ENCODE measurements at places on chromosomes 2 and 18.

- DNase-seq, result no peak
Observed at GRCh38 chr18:51447351-51448342, 250.2 kb upstream of the MEX3C start.

DNA sequence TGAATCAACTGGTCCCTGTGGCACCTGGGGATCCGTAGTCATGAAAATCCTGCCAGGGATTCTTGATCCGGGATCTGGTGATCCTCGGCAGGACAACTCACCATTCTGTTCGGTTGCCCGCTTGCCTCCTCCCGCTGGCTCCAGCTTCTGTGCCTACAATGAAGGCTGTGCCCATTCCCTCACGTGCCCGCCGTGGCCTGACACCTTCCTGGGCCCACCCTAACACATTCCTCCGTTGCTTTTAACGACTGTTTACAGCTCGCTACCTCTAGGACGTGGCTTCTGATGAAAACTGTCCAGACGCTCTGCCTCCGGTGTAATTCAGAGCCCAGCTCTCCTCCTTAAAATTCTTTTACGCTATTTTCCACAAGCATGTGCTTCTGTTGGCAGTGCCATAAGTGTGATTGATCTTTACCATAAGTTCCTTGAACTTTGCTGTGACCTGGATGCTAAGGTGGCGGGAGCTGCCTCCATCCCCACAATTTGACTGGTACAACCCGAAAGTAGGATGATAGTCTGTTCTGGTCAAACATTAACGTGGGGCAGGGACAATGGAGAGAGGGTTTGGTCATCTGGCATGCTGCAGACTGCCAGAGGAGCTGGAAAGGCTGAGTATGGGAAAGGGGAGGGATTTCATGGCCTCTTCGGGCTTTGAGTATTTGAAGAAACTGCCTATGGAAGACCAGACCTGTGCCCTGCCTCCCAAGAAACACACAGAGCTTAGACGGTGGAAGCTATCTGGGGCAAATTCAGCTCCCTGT, 206.8 kb upstream of the TNP1 start:
- no peak for DNase-seq

DNA sequence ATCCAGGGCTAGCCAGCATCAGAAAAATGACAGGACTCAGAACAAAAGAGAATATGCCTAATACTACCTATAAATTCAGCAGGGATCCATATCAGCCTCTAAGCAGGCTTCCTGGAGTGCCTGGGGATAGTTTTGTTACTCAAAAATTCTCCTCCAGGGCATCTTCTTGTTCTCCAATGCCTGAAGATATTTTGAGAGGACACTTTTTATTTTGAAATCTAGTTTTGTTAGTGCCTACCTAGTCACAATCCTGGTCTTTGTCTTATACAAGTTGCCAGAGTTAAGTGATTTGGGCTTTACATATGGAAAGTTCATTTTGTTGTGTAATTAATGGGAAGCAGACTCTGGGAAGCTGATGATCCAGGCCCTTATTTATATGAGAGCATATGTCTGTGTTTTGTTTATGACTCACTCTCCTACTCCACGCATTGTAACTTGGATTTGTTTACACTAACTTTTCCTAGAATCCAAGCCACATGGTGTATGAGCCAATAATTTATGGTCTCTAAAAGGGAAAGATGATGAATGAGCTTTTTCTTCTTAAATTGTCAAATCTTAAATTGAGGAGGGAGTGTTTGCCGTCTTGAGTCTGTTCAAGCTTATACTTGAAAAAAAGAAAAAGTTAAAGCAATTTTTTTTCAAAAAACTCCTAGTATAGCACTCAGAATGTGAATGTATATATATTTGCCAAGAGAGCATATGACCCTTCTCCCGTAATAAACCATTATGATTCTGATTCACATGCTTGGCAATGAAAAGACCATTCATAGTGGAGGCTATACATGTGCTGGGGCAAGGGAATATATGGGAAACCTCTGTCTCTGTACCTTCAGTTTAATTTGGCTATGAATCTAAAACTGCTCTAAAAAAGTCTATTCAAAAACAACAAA, 370.3 kb downstream of the SETBP1 start:
- DNase-seq, result no peak

DNA sequence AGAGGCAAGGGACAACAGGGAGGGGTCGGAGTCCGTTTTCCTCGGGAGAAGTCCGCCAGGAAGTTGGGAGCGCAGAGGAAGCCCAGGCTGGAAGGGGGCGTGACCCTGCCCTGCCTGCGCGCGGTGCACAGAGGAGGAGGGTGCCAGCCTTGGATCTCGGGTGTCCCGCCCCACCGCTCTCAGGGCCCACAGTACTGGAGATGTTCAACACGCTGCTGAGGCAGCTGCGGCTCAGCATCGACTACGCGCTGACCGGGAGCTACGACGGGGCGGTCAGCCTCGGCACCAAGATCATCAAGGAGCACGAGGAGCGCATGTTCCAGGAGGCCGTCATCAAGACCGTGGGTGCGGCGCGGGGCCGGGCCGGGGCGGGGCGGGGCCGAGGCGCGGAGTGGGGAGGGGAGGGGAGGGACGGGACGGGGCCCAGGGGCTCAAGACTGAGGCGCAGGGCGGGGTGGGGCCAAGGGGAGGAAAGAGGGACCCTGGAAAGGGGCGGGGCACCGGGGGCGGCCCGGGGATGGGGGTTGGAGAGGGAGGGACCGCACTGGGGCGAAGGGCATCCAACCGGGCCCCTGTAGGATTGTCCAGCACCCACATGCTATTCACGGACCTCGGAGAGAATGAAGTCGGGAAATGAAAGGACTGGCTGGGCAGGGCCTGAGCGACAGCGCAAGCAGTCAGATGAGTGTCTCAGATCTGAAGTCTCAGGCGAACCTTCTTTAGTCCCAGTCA, 36.6 kb downstream of the POMC start:
- DNase-seq, result no peak

DNA sequence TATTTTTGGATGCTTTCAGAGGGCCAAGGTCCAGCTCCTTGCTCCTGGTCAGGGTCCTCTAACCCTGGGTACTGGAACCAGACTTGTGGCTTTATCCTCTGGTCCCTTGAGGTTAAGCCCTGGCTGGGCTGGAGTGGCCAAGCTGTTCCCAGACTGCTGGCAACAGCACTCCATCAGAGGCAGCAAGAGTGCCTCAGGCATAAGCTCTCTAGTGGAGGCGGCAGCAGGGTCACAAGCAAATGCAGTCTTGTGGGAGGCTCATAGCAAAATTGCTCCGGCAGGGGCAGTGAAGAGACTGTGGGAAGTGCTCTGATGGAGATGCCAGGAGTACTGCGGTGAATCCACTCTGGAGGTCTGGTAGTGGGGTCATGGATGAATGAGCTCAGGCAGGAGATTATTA, 128.9 kb upstream of the OTOS start:
- DNase-seq, result no peak

- no peak for DNase-seq
Observed at GRCh38 chr2:22907330-22907729, 477.6 kb upstream of the KLHL29 start.

DNA sequence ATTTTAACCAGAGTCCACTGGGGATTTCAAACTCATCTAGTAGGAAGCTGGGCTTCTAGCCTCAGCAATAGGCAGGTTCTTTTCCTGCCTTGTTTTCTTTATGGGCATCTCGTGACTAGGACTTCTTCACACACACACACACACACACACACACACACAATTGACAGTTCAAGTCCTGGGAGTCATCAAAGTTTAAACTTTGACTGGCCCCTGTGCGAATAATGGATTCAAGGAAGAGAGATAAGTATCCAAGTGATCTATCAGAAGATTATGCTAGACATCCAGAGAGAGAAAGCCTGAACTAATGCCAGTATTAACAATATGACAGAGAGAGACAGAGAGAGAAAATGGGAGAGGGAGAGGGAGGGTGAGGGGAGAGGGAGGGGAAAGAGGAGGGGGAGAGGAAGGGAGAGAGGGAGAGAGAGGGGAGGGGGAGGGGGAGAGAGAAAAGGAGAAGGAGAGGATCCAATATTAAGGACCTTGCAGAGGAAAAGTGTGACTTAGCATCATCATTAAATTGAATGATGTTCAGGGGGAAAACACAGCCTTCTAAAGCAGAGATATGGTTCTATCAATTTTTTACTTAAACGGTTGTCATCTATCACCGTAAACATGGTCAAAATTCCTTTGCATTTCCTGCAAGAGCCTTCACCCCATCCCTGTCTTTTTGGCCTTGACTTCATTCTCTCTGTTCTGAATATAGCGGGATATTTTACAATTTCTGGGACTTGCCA, 327.6 kb upstream of the ZEB2 start:
- DNase-seq, result no peak

GRCh38 chr2:99613980-99614379, 124.2 kb upstream of the REV1 start:
- DNase-seq, result no peak

GRCh38 chr2:195238826-195239225, 418.2 kb upstream of the SLC39A10 start:
- DNase-seq, result no peak

DNA sequence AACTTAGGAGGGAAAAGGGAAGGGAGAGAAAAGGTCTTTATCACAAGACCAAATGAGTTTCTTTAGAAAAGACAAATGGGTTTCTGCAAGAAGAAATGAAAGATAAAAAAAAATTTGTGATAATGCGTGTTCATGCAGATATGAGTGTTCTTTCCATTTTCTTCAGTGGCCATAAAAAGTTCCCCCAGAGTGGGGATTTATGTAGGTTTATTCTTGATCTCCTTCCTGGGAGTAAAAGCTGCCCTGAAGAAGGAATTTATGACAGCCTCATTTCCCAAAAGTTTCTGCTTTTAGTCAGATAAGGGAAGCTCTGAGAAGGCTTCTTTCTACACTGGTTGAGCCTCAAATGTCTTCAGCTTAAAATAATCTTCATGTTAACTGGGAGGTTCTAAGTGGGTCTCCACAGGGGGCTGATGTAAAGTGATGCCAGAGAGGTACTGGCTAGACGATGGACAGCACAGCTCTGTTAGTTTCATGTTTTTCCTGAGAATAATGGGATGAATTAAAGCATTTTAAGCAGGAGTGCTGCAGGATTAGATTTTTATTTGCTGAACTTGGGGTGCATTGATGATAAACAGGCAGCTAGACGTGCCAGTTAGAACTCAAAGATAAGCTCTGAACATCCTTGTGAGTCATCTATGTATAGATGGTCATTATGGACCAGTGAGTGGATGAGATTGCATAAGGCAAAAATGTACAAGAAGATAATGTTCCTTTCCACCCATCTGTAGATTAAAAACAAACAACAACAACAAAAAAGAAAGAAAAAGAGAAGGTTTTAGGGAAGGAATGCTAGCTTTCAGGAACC, 99.4 kb upstream of the MSH2 start:
- no peak for DNase-seq

DNA sequence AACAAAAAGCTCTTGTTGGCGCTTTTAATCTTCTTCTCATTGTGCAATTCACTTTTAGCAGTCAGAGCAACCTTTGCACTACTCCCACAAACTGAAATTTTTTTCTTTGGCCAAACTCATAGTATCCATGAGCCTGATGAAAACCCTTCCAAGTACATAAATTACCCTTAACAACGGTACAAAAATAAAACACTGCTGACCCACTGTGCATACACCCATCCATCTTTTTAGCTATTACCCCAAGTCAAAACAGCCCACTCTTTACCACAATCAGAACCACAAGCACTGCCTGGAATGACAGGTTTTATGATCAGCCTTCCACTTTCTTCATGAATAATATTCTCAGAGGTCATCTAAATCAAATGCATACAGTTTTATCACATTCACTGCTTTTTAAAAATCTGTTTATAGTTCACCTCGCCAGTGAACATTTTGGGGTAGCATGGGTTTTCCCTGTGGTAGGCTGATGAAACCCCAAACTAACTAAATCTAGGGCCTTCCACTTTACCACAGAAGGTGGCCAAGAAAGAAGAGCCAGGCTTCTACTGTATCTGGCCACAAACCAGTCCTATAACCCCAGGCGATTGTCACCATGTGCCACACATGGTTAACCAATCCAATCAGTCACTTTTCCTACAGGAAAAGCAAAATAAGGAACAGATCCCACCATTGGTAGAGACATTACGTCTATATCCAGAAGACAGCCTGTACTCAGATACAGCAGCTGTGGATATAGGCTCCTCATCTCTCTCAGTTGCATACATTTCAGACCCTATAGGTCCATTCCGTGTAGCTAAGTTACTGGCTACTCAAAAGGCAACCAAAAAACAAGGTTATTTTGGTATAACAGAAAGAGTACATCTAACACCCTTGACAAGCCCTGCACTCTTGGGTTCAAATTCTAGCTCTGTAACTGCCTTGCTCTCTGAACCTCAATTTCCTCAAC, 171.3 kb downstream of the THADA start:
- no peak for DNase-seq

DNA sequence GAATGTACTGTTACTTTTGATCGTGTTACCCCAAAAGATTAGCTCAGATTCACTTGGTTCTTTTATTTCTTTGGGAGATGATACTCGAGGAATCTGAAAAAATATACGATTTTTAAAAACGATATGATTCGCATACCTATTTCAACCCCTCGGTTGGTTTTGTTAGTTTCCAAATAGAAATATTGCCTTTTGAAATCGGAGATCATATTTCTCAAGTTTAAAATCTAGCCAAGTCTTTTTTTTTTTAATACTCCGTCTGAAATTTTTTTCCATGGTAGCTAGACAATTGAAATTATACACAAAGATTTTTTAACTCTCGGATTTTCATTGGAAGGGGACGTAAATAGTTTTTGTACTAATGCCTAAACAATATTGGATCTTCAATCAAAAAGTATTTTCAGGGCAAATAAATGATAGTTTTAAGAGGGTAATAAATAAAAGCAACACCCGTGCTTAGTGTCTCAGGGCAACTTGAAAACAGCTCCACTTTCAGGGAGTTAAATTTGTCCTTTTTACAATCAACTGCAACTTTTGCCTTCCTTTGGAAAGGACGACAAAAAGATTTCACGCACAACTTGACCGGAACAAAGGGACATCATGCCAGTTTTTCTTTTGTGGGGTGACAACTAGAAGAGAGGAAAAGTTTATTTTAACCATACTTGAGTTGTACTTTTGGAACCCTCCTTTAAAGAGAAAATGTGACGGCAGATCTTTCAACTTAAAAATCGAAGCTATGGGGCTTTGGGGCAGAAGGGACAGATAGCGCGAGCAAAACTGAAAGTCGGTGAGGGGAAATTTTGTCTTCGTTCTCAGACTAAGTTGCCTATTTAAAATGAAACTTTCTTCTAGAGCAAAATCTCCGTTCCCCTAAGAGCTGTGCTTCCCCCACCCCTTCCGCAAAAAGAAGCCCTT, 5.8 kb upstream of the ONECUT2 start:
- DNase-seq, result no peak

DNA sequence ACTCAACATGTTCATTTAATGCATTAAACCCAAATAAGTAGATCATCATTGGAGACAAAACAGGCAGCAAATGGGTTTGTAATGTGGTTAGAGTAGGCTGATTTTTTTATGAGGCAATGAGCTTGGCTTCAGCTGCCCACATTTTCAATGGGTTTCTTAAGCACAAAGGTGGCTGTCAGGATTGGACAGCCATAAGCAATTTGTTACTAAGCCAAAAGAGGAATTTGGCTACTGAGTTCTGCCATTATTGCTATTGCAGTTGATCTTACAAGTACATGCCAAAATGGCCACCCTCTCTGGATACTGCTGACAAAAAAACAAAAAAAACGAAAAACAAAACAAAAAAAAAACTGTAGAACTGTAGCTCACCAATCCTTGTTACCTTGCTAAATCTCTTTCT, 1348.0 kb upstream of the PIK3C3 start:
- DNase-seq, result no peak

Data from activated CD4-positive, alpha-beta T cell treated with anti-CD3 and anti-CD28 coated beads, Interleukin-2, amount 50 U/mL, for 1 hour (primary cell).